ENCODE measurements at places on chromosomes 11 and 22.
A peak's percentile ranks its signal among the peaks of the same experiment; 100 is the strongest.

DNA sequence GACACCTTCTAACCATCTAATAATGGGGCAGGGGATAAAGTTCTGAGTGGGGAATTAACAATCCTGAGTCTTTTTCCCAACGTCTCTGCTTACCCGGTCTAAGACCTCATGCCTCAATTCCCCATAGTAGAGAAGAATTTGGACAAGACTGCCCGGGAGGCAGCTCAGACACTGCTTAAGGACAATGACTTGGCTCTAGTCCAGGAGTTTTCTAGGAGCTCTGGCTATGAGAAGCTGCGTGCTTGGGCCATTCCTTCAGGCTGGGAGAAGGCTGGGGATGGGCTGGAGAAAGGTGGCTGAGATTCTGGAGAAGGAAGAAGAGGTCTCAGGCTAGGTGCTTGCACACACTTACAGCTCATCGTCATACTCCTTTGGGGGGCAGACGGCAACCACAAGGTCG, 19.8 kb upstream of the ABCC8 start:
- DNase-seq, result no peak

DNA sequence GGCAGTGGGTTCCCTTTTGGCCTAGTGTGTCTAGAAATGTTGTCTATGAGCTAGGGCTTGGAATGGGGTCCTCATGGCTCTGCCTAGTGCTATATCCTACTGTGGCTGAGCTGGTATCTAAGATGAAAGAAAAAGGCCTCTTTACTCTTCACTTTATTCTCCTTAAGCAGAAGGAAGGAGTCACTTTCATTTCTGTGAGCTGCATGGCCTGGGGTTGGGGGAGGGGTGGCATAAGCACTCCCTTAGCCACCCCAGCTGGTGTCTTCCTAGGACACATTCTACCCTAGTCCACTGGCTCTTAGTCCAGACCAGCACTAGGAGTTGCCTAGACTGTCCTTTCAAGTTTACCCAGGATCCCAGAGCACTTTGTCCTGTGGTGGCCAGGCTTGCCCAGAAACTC, 1148.9 kb upstream of the CNTN5 start:
- no peak for DNase-seq

DNA sequence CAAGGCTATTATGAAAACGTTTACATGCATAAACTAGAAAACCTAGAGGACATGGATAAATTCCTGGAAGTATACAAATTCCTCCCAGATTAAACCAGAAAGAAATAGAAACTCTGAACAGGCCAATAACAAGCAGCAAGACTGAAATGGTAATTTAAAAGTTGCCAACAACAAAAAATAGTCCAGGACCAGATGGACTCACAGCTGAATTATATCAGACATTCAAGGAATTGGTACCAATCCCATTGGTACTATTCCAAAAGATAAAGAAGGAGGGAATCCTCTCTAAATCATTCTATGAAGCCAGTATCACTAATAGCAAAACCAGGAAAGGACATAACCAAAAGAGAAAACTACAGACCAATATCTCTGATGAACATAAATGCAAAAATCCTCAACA, 236.0 kb downstream of the DLG2 start:
- no peak for DNase-seq

- no peak for DNase-seq
Measured at GRCh38 chr11:29306527-29306926, 710.3 kb downstream of the KCNA4 start.

DNA sequence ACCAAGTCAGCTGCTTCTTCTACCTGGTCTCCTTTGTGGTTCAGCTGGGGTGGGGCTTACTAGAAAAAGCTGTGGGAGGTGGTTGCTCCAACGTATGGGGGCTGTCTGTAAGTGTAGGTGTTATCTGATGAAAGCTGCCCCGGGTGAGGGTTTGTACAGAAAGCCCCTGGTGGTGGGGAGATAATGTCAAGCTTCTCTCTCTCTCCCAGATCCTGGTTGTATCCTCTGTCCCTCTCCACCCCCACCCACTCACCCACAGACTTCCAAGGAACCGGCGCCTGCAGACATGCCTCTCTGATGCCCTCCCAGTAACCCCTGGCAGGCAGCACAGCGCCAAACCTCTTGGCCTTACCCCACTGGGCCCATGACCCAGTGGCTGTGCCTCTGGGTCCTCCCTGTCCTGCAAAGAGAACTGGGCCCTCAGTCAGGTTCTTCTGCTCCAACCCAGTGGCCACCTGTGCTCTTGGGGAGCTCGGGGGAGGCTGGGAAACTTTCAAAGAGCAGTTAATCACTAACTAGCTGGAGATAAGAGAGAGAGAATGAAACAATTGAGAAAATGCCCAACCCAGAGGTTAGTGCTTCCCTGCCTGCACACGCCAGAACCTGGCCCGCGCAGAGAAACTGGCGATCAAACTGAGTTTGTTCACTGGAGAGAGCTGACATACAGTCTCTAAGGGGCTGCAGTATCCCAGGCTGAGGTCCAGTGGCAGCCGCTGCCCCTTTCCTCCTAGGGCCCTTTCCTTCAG, 20.4 kb upstream of the EHF start:
- DNase-seq, result peak; percentile 86

DNA sequence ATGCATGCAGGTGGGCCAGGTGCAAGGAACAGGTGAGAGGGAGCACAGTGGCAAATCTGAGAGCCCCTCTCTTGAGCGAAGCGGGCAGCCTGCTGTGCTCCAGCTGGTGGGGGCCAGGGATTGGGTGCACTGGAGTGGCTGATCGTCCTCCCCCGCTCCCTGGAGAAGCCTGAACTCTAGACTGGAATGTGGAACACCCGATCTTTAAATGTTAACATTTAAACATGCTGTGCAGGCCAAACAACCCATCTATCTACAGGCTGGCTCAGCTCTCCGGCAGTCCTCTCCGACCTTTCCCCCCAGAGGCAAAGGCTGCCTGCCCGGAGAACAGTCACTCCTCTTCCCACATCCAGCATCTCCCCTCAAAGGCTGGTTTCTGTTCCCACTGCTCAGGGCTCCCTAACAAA, 5.1 kb downstream of the MRGPRF start:
- no peak for DNase-seq

DNA sequence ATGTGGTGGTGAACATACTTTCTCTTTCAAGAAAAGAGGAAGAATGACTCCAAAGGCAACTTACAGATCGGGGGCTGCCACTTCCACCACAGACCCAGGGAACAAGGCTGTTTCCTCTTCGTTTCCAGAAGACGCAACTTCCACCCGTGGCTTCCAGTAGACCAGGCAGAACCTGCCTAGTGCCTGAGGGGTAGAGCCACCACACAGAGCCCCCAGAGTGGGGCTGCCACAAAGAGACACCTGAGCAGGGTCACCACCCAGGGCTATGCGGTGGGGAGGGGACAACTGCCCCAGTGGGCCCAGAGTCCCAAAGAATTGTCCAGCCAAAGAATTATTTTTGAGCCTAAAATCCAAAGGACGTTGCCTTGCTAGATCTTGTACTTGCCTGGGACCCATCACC, 16.7 kb upstream of the PHF21B start:
- DNase-seq, result no peak

GRCh38 chr22:44351685-44352377, 39.1 kb upstream of the SHISAL1 start:
- peak; percentile 67 for DNase-seq

DNA sequence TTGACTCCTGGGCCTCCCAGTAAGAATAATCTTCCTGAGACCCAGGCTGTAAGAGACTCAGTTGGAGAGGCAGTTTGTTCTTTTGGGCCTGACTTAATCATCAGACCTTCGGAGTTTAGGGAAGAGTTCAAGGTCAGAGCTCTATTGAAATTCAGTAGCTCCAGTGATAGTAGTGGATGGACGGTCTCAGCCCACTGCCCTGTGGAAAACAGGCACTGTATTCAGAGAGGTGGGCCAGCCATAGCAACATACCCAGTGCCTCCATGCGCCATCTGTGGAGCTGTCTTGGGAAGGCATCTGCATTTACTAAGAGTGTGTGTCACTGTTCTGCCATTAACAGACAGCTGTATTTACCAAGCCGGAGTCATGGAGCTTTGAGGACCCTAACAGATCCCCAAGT, 2.9 kb downstream of the SMARCB1 start:
- DNase-seq, result no peak

GRCh38 chr11:35598254-35599125, 19.8 kb upstream of the FJX1 start:
- peak; percentile 48 for DNase-seq

DNA sequence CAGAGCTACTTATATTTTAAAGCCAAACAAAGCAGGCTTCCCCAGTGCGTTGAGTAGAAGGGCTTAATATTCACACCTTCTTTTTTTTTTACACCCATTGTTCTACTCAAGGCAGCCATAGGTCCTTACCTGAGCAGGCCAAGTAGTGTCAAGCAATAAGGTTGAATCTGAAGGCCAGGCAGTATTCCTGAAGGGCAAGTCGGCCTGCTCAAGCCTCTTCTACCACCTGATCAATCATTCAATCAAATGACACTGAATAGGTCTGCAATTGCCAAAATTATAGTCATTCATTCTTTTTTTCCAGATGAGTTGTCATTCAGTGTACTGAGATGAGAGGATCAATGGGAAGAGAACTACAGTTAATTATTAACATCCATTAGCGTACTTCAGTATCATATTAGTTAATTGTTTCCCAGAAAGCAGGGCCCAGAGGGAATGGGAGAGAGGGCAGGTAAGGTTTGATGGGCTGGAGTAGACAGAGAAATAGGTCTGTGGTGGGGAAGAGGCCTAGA, 11.9 kb upstream of the PPP2R1B start:
- no peak for DNase-seq

DNA sequence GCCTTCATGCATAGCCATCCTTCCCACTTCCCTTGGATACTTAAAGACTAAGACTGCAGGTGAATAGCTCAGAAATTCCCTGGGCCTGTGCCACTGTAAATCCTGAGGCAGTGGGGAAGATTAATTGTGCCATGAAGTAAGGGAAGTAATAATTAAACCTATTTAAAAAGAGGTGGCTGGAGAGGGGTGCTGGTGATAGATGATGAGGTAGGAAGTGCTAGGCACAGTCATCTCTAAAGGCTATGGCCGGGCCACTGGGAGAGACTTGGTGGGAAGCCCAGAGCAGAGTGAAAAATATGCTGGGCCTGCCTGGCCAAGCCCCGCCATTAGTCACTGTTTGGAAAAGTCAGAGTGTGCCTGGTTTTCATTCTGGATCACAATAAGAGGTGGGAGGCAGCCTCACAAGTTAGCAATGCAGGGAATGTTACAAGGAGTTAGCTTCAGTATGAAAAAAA, 197.2 kb upstream of the PITPNB start:
- DNase-seq, result no peak

GRCh38 chr11:112962579-112963367, 1.6 kb downstream of the NCAM1 start:
- no peak for DNase-seq

DNA sequence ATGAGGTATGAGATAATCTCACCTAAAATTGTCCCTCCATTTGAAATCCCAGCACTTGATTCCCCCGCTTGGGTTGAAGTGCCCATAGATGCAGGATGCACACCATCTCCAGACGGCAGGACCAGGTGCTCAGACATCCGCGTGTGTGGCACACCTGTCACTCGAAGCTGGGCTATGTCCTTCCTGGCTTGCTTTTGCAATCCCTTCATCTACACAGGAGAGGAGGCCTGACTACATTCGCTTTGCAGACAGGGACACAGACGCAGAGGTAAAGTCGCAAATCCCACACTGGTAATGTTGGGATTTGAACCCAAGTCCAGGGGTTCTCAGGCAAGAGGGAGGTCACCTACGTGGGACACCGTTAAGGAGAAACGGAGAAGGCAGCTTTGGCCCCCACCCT, 7.2 kb upstream of the CYTH4 start:
- no peak for DNase-seq

- DNase-seq, result no peak
Measured at GRCh38 chr11:116217006-116217405, 555.8 kb downstream of the BUD13 start.

DNA sequence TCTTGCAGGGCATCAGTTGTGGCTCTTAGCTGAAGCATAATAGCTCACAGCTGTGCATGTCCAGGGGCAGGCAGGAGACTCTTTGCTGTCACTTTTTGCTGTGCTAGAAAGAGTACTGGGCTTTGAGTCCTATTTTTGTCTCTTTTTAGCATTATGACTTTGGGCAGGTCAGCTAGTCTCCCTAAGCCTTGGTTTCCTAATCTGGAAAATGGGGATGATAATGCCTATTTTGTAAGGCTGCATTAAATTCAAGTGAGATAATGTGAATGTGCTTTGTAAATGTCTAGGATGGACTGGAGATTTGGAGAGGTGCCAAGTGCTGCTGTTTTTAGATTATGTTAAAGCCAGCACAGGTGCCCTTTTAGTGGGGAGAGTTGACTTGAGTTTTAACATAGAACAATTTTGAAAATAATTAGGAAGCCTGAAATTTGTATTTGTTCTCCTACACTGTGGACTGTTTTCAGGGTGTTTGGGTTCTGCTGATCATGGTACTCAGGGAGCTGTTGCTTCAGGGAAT, 19.1 kb downstream of the CABIN1 start:
- DNase-seq, result no peak

DNA sequence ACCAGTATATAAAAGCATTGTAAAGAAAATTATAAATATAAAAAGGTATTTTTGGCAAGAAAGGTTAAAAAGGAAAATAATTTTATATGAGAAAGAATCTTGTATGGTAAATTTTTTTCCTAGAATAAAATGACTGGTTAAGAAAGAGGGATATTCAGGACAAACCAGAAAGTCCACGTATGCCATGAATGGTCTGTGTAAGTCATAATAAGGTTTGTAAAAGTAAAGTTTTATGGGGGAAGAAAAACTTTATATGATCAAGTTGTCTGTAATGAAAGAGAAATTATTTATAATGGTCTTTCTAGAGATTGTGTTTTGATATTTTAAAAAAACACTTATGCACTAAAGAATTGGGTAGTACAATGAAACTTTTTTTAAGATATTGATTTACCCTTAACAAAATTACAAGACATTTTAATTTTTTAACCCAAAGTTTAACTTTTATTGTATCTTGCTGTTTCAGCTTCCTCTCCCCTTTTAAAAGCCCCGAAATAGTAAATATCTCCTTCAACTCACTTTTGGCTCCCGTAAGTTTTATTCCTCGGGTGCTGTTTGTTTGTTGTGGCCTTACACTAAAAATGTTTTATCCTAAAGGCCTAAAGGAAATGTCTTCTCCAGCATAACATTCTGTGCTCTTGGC, 47.7 kb downstream of the AMOTL1 start:
- DNase-seq, result no peak

DNA sequence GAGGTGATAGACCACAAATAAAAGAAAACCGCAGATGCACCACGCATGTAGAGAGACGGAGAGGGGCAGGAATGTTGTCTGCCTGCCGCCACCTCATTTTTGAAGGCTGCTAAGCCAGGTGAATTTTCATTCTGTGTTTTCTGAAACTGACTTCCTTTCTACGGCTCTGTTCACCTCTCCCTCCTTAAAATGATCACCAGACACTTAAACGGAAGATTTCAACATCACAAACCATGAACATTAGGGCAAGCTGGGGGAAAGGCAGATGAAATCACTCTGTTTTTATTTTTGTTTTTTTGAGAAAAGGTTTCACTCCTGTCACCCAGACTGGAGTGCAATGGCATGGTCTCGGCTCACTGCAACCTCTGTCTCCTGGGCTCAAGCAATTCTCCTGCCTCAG, 232.4 kb downstream of the MIAT start:
- DNase-seq, result no peak

All from Calu3 (cell line).